SHP77 (cell line): ENCODE measurements at places on chromosomes 13 and 19.
A peak's percentile ranks its signal among the peaks of the same experiment; 100 is the strongest.

GRCh38 chr19:49616532-49616931 lies 23.4 kb downstream of the RRAS start:
- DNase-seq, result no peak

DNA sequence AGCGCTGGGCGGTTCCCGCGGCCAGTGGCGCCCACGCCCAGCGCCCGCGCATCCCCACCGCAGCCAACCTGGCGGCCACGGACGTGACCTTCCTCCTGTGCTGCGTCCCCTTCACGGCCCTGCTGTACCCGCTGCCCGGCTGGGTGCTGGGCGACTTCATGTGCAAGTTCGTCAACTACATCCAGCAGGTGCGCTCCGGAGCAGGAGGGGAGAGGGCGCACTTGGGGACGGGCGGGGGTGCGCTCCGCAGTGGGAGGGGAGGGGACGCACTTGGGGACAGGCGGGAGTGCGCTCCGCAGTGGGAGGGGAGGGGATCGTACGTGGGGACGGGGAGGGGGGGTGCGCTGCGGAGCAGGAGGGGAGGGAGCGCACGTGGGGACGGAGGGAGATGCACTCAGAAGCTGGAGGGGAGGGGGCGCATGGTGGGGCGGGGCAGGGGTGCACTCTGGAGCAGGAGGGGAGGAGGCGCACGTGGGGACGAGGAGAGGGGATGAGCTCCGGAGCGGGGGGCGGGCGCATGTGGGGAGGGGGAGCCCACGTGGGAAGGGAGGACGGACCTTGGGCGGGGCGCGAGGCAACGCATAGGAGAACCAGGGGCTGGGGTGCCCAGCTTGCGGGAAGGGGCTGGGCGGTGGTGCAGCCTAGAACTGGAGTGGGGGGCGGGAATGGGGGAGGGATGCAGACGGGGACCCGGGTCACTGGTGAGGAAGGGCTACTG lies 1.5 kb downstream of the KISS1R start:
- DNase-seq, result no peak

GRCh38 chr13:36193151-36193855 lies 21.1 kb downstream of the SOHLH2 start:
- no peak for DNase-seq

DNA sequence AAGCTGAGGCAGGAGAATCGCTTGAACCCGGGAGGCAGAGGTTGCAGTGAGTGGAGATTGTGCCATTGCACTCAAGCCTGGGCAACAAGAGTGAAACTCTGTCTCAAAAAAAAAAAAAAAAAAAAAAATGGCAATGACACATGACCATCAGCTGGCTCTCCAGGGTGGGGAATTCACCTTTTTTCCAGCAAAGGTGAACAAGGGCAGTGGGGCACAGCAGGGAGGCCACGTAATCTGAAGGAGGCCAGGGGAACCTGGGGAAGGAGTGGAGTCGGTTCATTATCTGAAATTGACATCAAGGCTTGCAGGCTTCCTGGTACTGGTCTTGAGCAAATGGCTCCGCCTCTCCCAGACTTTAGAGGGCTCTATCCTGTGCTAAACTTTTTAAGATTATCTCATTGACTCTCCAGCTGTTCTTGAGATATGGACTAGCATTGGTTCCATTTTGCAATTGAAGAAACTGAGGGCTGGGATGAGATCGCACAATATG lies 28.1 kb downstream of the KEAP1 start:
- DNase-seq, result no peak

- DNase-seq, result no peak
Measured at GRCh38 chr19:5897189-5897969, 6.2 kb downstream of the NDUFA11 start.

GRCh38 chr13:73593199-73593765 lies 534.5 kb downstream of the KLF5 start:
- no peak for DNase-seq

GRCh38 chr13:46926916-46927590 lies 30.2 kb upstream of the HTR2A start:
- DNase-seq, result no peak

DNA sequence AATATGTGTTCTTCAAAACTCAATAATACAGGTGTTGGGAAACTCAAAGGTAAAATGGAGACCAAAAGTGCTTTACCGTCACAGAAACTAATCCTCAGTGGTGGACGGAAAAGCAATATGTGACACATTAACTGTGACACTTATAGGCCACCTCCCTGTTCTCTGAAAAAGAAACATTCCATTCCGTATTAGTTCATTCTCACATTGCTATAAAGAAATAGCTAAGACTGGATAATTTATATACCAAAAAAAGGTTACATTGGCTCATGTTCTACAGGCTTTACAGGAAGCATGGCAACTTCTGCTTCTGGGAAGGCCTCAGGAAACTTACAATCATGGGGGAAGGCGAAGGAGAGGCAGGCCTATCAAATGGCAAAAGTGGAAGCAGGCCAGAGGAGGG lies 435.3 kb upstream of the HTR2A start:
- DNase-seq, result no peak

DNA sequence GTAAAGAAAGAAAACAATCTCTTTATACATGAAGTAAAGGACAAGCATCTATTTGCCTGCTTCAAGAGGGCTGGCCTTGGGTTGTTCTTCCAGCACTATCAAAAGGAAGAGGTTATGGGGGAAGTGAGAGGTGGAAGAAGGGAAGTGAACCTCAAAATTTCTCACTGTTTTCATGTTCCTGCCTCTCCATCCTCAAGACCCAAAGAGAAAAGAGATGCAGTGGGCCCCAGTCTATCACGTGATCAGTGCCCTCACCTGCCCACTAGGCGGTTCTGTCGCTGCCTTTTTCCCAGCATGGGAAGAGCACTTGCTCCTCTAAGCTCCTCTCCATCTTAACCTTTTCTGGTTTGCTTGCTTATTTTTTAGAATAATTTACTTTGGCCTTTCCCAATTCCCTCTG lies 6.2 kb upstream of the USP12 start:
- no peak for DNase-seq

- DNase-seq, result no peak
Measured at GRCh38 chr19:57786906-57787305, 17.4 kb downstream of the ZNF586 start.

DNA sequence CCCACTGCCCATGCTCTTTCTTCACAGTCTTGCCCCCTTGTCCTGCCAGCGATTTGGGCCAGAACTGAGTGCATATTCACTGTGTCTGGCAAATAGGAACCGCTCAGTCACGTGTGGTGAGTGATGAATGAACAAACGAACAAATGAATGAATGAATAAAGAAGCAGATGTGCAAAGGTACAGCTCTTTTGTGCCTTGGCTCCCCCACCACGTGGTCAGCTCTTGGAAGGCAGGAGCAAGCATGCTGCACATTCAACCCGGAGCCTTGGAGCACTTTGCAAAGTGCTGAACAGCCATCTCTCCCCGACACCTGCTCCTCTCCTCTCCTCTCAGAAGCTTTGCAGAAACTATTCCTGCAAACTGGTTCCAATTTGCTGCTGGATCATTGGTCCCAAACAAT lies 52.4 kb downstream of the LATS2 start:
- DNase-seq, result no peak

GRCh38 chr19:41882568-41883462 lies at the start of gene ARHGEF1:
Gene ARHGEF1 (plus strand): TSS chr19:41883184. CDS start chr19:41888083, 4,899 bp downstream.
- no peak for DNase-seq

GRCh38 chr13:30731361-30732045 lies 3.8 kb upstream of the ALOX5AP start:
- no peak for DNase-seq

DNA sequence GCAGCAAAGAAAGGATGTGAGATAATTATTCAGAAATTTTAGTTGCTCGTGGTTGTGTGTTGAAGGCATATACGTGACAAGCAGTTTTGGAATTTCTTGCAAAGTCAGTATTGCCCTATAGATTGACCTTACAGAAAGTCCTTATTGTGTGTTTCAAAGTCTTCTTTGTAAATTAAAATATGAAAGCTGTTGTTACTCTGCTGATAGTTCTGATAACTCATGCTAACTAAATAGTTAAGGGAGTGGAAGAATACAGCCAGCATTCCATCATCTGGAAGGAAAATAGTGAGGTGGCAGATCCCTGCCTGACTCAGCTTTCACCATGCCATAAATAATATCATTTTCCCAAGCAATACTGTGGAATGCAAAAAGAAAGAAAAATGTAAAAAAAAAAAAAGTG lies 27.2 kb downstream of the WASF3 start:
- DNase-seq, result no peak

- no peak for DNase-seq
Measured at GRCh38 chr19:42251572-42252358, 3.2 kb downstream of the ERF start.

- no peak for DNase-seq
Measured at GRCh38 chr13:70051531-70051930, 56.1 kb upstream of the ATXN8OS start.

DNA sequence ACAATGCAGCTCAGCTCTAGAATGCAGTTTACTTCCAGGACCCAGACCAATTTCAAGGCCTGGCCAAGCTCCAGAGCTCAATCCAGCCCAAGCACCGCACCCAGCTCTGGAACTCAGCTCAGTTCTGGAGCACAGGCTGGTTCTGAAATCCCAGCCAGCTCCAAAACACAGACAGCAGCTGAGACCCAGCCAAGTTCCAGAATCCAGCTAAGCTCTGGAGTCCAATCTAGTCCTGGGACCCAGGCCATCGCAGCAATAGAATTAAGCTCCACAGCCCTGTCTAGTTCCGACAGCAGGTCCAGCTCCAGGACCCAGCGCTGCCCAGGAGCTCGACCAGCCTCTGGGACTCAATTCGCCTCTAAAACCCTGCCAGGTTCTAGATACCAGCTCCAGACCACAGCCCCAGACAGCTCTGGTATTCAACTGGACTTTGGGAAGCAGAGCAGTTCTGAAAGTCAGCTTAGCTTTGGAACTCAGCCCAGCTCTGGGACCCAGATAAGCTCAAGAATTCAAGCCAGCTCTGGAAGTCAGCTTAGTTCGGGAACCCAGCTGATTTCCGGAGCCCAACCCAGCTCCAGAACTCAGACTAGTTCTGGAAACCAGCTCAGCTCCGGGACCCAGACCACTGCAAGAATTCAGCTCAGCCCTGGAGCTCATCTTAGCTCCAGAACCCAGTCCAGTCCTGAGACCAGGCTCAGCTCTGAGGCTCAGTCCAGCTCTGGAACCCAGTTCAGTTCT lies 6.8 kb downstream of the GIPC3 start:
- no peak for DNase-seq

- no peak for DNase-seq
Measured at GRCh38 chr19:2888731-2889224, 11.9 kb upstream of the ZNF57 start.

GRCh38 chr13:46962281-46962941 lies 65.6 kb upstream of the HTR2A start:
- DNase-seq, result no peak

- DNase-seq, result no peak
Measured at GRCh38 chr13:33639626-33640080, 178.3 kb upstream of the RFC3 start.

DNA sequence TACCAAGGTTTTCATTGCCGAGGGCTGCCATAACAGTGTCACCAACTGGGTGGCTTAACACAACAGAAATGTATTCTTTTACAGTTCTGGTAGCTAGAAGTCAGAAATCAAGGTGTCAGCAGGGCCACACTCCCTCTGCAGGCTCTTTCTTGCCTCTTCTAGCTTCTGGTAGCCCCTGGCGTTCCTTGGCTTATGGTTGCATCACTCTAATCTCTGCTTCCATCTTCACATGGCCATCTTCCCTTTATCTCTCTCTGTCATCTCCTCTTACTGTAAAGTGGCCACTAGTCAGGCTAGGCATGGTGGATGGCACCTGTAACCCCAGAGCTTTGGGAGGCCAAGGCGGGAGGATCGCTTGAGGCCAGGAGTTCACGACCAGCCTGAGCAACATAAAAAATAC lies 38.0 kb upstream of the MRI1 start:
- DNase-seq, result no peak

DNA sequence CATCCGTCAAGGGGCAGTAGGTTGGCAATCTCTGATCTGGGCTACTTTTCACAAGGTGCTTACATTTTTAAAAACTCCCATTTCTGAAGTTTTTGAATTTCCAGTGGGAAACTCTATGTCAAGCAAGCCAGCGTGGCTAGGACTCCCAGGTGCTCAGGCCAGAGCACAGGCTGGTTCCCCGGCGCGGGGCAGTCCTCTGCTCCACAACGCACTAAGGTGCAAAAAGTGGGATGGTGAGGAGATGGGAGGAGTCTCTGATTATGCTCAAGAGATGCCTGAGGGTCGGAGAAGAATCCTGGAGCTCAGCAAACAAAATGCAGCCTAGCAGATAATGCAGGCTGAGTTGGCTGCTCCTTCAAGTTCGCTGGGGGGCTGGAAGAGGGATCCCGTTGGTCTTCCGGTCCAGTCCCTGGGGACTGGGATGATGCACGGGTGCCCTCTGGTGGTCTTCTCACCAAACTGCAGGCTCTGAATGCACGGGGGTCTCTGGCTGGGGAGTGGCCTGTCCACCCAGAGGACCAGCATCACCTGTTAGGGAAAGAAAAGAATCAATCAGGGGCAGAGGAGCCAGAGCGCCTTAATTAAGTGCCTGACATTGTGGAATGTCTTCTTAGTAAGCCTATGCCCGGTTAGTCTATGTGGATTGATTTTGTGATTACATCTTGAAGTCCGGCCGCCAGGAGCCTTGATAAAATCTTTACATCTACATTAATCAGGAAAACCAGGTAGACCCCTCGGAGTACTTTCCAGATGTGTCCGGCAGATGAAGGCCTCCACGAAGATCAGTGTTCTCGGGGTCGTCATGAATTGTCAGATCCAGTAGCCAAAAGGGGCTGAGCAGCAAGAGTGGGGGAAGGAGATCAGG lies 244.4 kb upstream of the MAB21L1 start:
- DNase-seq, result peak; percentile 51

GRCh38 chr13:37835392-37835791 lies 34.2 kb downstream of the TRPC4 start:
- DNase-seq, result no peak

DNA sequence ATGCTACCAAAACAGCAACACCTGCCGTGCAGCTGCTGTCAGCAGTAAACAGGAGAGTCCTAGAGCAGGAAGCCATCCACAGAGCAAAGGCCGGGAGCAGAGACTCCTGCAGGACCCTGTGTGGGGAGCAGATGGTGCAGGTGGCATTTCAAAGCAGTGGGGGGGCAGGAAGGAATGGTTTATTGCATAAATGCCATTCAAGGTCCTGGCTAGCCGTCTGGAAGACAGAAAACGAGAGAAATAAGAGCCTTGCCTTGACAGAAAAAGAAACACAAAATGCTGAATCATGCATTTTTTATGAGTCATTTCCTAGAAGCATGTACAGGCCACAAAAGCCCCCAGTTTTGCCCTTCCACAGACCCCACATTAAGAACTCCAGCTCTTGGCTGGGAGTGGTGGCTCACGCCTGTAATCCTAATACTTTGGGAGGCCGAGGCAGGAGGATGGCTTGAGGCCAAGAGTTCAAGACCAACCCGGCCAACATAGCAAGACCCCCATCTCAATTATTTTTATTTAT lies 5.4 kb downstream of the RSPH6A start:
- peak; percentile 79 for DNase-seq
